ENCODE measurements at places on chromosomes 5 and 9.

- no peak for DNase-seq
Observed at GRCh38 chr9:83362341-83362995, 175.7 kb downstream of the FRMD3 start.

DNA sequence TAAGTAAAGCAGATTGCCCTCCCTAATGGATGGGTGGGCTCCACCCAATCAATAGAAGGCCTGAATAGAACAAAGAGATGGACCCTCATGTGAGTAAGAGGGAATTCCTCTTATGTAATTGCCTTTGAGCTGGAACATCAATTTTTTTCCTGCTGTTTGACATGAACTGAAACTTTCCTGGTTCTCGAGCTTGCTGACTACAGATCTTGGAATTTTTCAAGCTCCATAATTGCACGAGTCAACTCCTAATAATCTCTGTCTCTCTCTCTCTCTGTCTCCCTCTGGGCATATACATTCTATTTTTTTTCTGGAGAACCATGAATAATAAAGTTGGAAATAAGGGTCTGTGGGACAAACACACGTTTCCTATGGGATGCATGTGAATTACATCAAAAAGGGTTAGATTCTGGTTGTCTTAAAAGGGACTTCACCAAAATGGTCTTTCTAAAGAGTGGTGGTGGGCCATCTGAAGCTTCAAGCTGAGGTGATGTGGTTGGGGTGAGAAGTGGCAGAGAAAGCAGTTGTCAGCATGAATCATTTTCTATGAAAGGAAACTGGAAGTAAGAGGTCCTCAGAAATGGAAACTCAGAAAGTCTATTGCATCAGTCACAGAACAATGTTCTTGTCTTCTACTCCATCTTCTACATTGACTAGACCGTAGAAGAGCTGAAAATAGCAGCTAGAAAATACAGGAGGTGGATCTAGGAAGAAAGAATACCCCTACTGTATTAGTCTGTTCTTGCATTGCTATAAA lies 47.0 kb upstream of the HOMER1 start:
- no peak for DNase-seq

DNA sequence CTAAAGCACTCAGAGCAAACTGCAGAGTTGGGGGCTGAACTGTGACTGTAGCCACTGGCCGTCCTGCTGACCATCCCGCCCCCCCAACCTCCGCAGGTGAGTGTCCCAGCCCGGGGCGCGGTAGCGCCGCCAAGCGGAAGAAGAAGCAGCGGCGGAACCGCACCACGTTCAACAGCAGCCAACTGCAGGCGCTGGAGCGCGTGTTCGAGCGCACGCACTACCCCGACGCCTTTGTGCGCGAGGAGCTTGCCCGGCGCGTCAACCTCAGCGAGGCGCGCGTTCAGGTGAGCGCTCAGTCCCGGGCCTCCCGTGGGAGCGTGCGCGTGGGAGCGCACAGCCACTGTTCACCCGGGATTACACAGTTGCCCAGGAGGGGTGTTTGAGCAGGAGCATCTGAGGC lies 33.7 kb downstream of the PTGES start:
- DNase-seq = no peak

DNA sequence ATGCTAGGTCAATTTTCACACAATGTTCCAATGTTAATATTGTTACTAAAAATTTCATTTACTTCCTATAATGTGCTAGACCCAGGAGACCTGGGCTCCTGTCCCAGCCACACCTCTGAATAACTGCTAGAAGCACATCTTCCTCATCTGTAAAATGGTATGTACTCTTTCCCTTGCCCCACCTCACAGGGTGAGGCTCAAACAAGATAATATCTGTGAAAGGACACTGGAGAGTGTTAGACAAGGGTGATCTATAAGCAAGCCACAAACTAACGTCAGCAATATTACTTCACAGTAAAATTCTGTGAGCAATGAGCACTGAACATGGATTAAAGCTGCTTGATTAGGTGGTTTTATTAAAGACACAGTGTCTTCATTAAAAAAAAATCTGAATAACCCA lies 186.4 kb downstream of the EPB41L4A start:
- no peak for DNase-seq

GRCh38 chr9:133323991-133324703 lies 11.8 kb downstream of the SURF6 start:
- DNase-seq = peak; percentile 30

DNA sequence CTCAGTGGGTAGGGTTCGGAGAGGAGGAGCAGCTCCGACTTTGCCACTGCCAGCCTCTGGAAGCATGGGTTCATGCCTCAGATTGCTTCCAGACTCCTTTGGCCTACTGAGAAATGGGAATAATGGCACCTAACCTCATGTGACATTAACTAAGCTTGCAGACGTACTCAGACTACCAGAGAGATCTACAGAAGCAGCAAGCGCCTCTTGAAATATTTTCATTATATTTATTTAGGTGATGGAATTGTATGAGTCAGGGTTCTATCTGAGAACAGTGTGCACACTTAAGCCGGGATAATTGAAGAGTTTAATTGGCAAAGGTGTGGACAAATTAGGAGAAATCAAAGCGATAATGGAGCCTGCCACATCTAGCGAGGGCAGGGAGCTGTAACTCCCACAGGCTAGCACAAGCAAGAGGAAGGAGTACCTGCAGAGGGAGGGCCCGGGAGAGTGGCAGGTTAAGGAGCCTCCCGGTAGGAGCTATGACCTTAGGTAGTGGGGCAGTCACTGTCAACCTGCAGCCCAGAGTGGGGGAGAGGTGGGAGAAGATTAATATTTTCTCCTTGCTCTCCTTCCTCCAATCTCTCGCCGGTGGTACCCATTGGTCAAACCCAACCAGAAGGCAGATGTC lies 12.2 kb upstream of the PDZD2 start:
- DNase-seq = no peak

- no peak for DNase-seq
Observed at GRCh38 chr9:82645600-82645999, 417.3 kb downstream of the RASEF start.

GRCh38 chr5:147708708-147709107 lies 73.8 kb downstream of the JAKMIP2 start:
- no peak for DNase-seq

DNA sequence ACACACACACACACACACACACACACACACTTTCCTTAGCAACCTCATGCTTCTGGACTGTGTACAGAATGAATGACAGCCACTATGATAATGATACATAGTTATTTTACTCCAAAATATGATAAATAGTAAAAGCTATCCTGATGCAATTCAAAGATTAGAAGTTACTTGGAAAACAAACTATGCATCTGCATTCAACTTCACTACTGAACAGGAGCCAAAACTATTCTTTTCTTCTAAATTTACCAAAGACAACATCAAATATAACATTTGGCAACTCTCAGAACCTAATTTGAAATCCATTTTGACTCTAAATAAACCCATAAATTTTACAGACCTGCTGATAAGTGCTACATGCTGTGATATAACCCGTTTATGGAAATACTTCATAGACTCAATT lies 33.3 kb downstream of the GLIS3 start:
- DNase-seq = no peak

DNA sequence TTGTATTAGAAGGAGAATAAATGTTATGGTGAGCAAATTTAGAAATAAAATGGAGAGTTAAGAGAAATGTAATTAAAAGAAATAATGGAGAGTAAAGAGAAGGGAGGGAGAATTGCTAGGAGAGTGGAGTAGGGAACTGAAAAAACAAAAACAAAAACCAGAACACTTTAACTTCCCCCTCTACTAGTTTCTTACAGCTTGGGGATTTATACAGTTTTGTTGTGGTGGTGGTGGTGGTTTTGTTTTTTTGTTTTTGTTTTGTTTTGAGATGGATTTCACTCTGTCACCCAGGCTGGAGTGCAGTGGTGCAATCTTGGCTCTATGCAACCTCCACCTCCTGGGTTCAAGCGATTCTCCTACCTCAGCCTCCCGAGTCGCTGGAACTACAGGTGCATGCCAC lies 322.4 kb downstream of the TMEM167A start:
- DNase-seq = no peak

DNA sequence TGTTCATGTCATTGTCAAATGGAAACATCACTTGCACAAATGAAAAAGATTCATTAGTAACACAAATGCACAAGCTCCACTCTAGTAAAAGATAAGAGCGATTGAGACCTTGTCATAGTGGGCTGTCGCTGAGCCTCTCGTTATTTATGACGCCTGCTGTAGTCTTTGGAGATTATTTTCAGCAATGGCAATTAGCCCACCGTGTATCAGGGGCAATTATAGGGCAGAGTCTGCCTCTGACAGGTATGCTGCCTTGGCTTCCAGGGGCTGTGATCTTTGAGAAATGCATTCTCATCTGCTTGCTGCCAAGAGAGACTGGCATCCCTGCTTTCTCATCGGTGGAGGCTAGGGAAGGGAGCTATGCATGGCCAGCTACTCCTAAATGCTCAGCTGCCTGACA lies 426.8 kb upstream of the CLINT1 start:
- no peak for DNase-seq

- DNase-seq = no peak
Observed at GRCh38 chr9:426264-426663, 211.6 kb downstream of the DOCK8 start.

GRCh38 chr5:126921241-126922091 lies 108.9 kb downstream of the MARCHF3 start:
- no peak for DNase-seq

DNA sequence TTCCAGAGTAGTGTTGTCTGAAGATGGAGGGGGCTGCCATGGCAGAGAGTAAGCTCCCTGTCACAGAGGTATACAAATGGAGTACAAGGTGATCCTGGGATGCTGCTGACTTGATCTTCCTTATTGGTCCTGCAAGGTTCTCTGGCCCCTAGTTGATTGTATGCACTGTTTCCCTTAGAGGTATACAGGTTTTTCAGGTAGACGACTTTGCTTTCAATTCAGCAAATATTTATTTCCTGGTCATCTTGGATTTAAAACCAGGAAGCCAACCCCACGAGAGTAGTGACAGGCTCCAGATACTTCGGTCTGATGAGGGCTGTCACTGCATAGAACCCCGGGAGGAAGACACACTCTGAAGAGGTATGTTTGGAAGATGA lies 16.5 kb upstream of the TRIM14 start:
- no peak for DNase-seq

DNA sequence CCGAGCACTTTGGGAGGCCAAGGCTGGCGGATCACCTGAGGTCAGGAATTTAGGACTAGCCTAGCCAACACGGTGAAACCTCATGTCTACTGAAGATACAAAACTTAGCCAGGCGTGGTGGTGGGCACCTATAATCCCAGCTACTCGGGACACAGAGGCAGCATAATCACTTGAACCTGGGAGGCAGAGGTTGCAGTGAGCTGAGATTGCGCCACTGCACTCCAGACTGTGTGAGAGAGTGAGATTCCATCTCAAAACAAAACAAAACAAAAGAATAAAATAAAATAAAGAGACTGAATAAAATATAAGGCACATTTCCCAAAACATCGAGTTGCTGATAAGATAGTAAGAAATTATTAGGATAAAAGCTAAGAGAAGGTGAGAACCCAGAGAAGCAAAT lies 32.3 kb upstream of the GLDC start:
- no peak for DNase-seq

- DNase-seq = no peak
Observed at GRCh38 chr5:78806544-78806943, 158.0 kb upstream of the LHFPL2 start.

DNA sequence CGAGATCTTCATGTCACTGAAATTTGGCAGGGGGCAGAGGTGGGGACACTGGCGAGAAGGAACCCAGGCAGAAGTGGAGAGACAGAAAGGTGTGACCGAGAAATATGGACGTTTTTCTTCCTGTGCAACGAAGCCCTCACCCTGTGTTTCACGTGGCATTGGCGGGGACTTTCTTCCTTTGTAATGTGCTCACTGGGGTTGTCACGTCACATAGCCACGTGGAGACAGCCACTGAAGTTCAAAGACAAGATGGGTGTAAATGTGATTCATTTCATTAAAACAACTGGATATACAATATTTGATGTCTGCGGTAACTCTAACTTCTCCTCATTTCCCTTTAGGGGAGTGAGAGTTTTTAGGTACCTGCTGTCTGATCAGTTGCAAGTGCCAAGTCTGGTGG lies 225.7 kb downstream of the FSTL4 start:
- DNase-seq = peak; percentile 11

DNA sequence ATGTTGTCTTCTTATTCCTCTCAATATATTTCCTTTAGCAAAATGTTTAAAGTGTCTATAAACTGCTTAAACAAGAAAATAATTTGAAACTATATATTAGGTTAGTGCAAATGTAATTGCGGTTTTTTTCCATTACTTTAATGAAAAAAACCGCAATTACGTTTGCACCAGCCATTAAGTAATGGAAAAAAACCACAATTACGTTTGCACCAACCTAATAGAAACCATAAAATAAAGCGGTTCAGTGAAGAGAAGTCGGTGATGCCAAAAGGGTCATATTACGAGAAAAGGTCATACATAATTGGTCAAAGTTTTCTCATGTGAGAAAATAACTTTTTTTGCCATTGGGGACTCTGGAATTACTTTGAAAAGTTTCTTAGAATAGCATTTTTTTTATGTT lies 385.6 kb upstream of the ST8SIA4 start:
- DNase-seq = no peak

GRCh38 chr5:14669975-14670374 lies 5.5 kb downstream of the OTULIN start:
- no peak for DNase-seq

GRCh38 chr5:34695275-34696027 lies 39.3 kb downstream of the RAI14 start:
- no peak for DNase-seq

- DNase-seq = no peak
Observed at GRCh38 chr5:143133721-143134120, 269.8 kb downstream of the NR3C1 start.

- no peak for DNase-seq
Observed at GRCh38 chr5:165631235-165631634, 2125.8 kb downstream of the MAT2B start.

GRCh38 chr5:74337254-74337983 lies 303.1 kb downstream of the ENC1 start:
- no peak for DNase-seq

GRCh38 chr5:6419340-6419852 lies 29.3 kb upstream of the UBE2QL1 start:
- DNase-seq = no peak

DNA sequence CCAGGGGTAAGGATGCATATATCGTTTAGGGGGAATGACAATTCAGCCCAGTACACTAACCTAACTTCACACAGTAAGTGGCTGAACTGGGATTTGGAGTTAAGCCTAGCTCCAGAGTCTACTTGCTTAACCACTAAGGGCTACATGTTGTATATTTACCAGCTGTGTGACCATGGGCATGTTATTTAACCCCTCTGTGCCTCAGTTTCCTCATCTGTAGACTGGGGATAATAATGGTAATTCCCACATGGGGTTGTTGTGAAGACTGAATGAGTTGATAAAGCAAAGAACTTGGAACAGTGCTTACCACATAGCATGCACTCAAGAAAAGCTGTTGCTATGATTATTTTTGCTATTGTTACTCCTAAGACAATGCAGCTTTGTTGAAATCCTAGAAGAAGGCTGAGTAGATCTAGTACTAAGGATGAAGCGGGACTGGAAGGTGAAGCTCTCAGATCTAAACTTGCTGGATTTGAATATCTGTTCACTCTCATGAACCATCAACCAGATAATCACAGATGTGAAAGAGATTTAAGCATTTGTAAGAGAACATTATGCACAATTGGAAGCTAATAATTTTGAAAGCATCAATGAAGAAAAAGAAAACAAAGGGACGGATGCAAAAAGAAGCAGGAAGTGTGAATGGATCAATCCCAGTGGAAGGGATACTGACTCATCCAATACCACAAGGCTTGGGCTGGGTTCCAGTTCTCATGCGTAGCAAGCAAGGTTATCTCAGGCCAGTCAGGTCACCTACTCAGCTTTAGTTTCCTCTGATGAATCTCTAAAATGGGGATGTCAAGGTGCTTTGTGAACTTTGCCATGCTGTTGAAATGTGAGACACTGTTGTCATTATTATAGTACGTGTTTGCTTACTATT lies 78.5 kb upstream of the TBC1D2 start:
- DNase-seq = no peak
